IMR-90 (cell line): ENCODE measurements at places on chromosomes 11 and 22. TPM values are rescaled to one million over a fixed set of nuclear protein-coding genes. Genes with fewer than 3 reads are reported as not detected.

The NLRP14 gene
- polyA plus RNA-seq: not detected in 2 replicates

The FERMT3 gene
- polyA plus RNA-seq: 2.3 and 2.5 TPM in 2 replicates

DNA sequence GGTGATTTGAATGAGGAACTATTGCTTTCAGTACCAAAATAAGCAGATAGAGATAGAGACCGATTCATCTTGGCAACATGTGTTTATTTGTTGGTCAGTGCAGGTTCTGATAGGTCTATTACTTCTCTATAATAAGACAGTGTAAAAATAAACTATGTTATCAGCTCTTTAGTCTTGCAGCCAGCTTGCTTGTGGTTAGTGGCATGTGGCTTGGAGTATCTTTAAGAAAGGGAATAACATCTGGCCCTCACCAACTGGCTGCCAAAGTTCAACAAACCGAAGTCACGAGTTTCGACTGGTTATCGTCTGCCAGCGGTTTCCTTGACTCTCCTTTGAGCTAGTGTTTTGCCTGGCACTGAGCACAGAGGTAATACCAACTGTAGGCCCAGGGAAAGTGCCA lies 71.8 kb downstream of the CTTN start:
- peak; percentile 46 for DNase-seq

- DNase-seq: peak; percentile 27
These were observed at the start of gene SLC15A3 for GRCh38 chr11:60951904-60952741. SLC15A3 (minus strand) TSS chr11:60952176; CDS start chr11:60951551, 625 bp downstream.

- DNase-seq: no peak
These were observed 16.8 kb downstream of the FZD4 start for GRCh38 chr11:86938203-86938899.

- no peak for DNase-seq
These were observed 19.2 kb upstream of the PPARA start for GRCh38 chr22:46131151-46131587.

GRCh38 chr11:129278586-129279319 lies 86.6 kb upstream of the ARHGAP32 start:
- no peak for DNase-seq

DNA sequence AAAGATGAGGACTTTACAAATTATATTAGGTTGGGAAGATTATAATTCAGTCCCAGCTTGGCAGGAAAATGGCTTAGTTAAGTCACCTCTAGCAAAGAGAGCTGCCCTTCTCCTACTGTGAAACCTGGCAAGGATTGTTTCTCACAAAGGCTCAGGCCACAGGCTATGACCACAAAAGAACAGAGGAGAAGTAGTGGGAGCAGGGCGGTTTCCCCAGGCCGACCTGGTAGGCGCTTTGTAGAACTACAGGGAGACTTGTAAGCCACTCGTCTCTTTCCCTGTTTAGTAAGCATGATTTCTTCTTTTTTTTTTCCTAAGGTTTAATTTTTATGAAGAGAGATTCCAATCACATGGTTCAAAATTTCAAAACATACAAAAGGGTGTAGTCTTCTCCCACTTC lies 4.6 kb downstream of the SNAP29 start:
- DNase-seq: no peak

DNA sequence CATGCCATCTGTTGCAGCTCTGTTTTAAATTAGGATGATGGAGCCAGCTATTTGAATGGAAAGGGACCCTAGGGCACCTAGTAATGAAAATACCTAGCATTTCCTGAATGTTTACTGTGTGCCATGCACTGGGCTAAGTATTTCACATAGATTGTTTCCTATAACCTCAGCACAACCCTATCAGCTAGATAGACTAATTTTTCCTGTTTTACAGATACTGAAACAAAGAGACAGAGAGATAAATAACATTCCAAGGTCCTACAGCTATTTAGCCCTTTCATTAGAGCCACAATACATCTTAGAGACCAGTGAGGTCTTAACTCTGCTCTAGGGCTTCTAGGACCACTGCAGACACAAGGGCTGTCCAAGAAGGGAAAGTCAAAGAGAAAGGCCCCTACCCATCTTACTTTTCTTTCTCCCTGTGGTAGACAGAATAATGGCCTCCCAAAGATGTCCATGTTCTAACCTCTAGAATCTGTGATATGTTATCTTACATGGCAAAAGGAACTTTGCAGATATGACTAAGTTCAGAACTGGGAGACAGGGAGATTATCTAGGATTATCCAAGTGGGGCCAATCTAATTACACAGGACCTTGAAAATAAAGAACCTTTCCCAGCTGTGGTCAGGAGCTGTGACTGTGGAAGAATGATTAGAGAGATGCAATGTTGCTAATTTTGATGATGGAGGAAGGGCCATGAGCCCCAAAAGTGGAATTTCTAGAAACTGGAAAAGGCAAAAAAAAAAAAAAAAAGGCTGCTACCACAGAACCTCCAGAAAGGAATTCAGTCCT lies 157.0 kb downstream of the CCDC34 start:
- DNase-seq: no peak
